T-helper 2 cell treated with Interferon-gamma antibody and Interleukin-4, amounts not matched to agents 100 ng/mL and 5 ng/mL, for 36 hours (primary cell): ENCODE measurements at places on chromosomes 5 and 9. TPM values are rescaled to one million over a fixed set of nuclear protein-coding genes. Genes with fewer than 3 reads are reported as not detected.

Gene SOX30
- total RNA-seq, result 0.11 and 0.16 TPM in 2 replicates

Gene PCDHA12
- total RNA-seq, result not detected in 2 replicates

Gene SLC30A5
- 42.9 and 45.8 TPM in 2 replicates for total RNA-seq

Gene GAS1
- total RNA-seq, result 0.30 and 0.39 TPM in 2 replicates

Gene ELAVL2
- total RNA-seq, result not detected in 2 replicates

Gene SEMA6A
- not detected in 2 replicates for total RNA-seq
